Suppressor macrophage treated with lipopolysaccharide for 4 hours (primary cell): ENCODE measurements at places on chromosomes 3 and 15.

- no peak for DNase-seq
Measured at GRCh38 chr3:167716920-167717319, 17.8 kb downstream of the PDCD10 start.

GRCh38 chr3:186339180-186339918 is 22.7 kb downstream of the DGKG start:
- DNase-seq: no peak

DNA sequence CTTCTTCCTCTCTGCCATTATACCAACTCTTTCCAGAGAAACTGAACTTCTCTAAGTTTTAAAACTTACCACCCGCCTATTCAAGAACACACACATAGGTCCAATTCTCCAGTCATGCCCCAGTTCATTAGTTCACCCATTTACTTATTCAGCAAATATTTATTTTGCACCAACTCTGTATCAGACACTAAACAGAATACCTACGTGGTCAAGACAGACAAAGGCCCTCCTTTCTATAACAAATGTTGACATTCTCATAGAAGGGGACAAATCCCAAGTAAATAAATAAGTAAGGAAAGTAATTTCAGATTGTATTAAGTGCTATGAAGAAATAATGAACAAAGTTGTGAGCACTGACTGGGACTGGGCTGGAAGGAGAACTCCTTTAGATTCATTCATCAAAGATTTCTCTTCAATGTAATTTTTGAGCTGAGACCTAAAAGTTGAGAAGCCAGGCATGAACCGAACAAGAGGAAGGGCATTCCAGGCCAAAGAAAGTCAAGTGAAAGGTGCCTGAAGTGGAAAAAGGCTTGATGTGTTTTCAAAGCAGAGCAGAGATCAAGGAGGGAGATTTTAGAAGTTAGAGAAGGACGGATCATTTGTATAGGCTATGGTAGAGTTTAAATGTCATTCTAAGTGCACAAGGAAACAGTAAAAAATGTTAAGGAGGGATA is 120.4 kb downstream of the P3H2 start:
- no peak for DNase-seq

GRCh38 chr15:100245855-100246254 is 95.9 kb downstream of the ADAMTS17 start:
- no peak for DNase-seq
